Kidney glomerular epithelial cell (primary cell): ENCODE measurements at places on chromosomes 12 and 14.
A peak's percentile ranks its signal among the peaks of the same experiment; 100 is the strongest.

- no peak for DNase-seq
These were observed 217.4 kb downstream of the SLC41A2 start for GRCh38 chr12:104740668-104741067.

DNA sequence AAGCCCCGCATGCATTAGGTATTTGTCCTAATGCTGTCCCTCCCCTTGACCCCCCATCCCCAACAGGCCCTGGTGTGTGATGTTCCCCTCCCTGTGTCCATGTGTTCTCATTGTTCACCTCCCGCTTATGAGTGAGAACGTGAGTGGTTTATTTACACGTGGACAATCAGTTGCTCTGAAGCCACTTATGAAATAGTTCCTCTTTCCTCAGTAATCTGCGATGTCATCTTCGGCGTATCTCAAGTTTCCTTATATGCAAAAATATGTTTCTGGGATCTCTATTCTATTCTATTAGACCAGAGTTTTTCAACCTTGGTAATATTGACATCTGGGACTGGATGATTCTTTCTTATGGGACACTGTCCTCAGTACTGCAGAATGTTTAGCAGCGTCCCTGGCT is 56.0 kb upstream of the DCD start:
- DNase-seq: no peak

- DNase-seq: no peak
These were observed 37.1 kb downstream of the SOCS2 start for GRCh38 chr12:93609281-93610192.

- peak; percentile 54 for DNase-seq
These were observed 333.7 kb downstream of the EGLN3 start for GRCh38 chr14:33617154-33617553.

DNA sequence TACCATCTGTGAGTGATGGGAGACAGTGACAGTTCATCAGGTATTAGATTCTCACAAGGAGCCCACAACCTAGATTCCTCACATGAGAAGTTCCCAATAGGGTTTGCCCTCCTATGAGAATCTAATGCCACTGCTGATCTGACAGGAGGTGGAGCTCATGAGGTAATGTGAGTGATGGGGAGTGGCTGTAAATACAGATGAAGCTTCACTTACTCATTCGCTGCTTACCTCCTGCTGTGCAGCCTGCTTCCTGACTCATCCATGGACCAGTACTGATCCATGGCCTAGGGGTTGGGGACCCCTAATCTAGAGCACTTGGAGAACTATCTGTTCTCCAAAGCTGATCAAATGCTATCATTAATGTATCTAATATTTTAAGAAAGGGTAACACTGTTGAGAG is 17.7 kb downstream of the CLEC2D start:
- DNase-seq: peak; percentile 37

GRCh38 chr12:112025808-112026375 is 12.7 kb downstream of the ERP29 start:
- no peak for DNase-seq

- DNase-seq: no peak
These were observed 44.0 kb upstream of the CSRP2 start for GRCh38 chr12:76922866-76923265.

- DNase-seq: no peak
These were observed 372.9 kb upstream of the TMEM132C start for GRCh38 chr12:127893895-127894609.

DNA sequence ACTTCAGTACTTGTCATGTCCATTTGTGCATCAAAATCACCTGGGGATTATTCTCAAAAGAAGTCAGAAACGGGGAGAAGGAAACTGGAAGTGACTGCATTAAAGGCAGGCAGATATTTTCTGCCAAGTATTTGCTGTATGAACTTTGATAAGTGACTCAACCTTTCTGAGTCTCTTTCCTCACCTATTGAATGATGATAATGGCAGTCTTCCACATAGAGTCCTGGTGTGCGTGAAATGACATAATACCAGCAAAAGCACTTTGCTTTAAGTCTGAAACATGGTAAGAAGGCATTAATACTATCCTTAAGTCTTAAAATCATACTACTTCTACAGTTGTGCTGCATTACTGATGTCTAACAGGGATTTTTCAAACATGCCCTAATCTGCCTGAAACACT is 278.5 kb downstream of the ADAMTS20 start:
- DNase-seq: no peak

GRCh38 chr14:99659333-99659741 is 14.4 kb downstream of the HHIPL1 start:
- no peak for DNase-seq

GRCh38 chr14:51999084-51999483 is 9.7 kb downstream of the RTRAF start:
- no peak for DNase-seq

- peak; percentile 81 for DNase-seq
These were observed 11.3 kb downstream of the PHLDA1 start for GRCh38 chr12:76020281-76020680.

- DNase-seq: no peak
These were observed 37.4 kb downstream of the MMAB start for GRCh38 chr12:109535863-109536250.

- DNase-seq: no peak
These were observed 138.7 kb downstream of the TTC7B start for GRCh38 chr14:90677484-90678050.

- DNase-seq: no peak
These were observed 1.7 kb upstream of the KCNJ8 start for GRCh38 chr12:21776175-21776574.

- DNase-seq: no peak
These were observed 12.9 kb downstream of the DYRK2 start for GRCh38 chr12:67661311-67662021.

DNA sequence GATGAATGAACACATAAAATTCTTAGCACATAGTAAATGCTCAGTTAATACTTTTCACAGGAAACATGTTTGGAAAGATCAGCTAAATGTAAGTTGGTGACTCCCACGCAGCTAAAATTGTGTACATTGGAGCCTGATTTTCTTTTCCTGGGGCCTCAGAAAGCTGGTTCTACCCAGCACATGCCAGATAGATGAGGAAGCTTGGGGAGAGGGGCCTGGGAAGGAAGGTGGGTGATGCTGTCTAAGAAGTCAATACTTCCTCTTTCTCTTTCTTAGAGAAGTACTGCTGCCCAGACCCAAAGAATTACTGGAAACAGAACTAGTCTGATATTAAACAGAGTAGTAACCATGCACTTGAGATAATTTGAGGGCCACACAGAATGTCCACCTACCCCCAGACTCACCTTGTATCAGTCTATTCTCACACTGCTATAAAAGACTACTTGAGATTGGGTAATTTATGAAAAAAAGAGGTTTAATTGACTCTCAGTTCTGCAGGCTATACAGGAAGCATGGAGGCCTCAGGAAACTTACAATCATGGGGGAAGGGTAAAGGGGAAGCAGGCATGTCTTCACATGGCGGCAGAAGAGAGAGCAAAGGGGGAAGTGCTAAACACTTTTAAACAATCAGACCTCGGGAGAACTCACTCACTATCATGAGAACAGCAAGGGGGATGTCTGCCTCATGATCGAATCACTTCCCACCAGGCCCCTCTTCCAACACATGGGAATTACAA is 123.3 kb upstream of the MED13L start:
- no peak for DNase-seq

DNA sequence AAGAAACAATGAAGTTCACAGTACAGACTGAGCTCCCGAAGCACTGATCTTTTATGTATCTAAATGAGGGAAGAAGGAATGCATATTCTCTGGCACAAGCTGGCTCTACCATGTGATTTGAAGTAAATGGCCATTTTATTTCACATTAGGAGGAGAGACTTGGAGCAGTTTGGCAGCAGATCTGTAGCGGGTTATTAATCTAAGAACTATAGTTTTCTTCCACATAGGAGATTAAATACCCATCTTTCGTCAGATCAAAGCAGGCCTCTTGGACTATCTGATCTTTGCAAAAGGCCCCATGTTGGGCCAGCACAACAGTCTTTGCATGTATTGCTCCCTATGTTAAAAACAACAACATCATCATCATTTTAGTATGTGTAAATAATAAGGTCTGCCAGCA is 477.8 kb downstream of the ZFP36L1 start:
- DNase-seq: no peak

- DNase-seq: peak; percentile 51
These were observed 516 bp downstream of the PCBP2 start for GRCh38 chr12:53452159-53453077.

DNA sequence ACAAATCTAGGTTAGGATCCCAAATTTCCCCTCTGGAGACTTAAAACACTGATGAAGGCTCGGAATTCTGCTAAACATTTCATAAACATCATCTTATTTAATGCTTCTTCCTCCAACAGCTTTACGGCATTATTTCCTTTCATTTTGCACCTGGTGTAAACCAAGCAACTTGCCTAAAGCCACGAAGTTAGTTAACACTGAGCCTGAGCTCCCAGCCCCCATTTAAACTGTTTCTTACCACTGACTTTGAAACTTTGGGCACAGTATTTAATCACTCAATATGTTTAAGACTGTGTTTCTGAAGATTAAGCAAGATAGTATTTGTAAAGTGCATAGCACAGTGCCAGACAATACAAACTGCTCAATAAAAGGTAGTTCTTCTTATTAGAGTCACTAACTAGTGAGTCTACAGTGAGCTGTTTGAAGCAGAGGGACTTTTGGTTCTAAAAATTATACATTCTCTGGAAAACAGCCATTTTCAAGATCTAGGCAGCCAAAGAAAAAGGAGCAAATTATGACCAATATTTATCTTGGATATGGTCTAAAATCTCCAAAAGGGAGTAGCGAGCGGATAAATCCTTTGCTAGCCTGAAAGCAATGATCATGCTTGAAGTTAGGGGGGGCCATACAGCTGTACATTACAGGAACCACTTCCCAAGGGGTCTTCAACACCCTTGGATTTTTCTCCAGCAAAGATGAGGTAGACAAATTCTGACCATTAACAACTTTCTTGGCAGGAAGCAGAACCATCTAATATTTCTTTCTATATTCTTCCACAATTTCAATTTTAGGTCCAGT is 4.0 kb downstream of the EGLN3 start:
- DNase-seq: no peak

GRCh38 chr14:96754845-96755184 is 42.4 kb upstream of the VRK1 start:
- no peak for DNase-seq

DNA sequence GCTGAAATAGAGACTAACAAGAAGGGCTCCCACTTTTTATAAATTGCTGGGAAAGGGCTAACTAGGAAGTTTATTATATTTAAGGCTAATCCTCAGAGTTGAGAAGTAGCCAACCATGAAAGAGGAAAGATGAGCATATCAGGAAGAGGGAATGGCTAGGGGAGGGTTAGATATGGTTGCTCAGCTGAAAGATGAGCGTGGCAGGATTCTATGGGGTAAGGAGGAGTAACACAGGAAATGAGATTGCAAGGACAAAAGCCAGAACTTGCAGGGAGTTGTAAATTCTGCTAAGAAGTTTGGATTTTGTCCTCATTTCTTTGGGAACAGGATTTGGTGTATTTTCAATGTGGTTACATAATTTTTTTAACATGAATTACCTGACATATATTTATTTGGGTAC is 127.4 kb upstream of the ATP2B1 start:
- DNase-seq: no peak

DNA sequence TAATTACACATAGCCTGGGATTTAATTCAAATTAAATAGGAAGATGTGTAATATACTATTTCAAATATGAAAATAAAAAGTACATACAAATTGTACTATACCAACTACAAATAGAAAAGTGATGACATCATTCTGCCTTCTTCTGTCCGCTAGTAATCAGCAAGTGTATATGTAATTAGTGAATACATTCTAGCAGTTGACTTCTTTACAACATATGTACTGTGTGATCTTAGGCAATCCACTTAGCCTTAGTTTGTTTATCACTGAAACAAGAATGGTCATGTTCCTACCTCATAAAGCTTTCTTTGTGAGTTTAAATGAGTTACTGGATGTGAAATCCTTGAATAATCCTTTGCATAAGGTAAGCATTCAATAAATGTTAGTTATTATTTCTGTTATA is 7.8 kb upstream of the LUM start:
- no peak for DNase-seq

DNA sequence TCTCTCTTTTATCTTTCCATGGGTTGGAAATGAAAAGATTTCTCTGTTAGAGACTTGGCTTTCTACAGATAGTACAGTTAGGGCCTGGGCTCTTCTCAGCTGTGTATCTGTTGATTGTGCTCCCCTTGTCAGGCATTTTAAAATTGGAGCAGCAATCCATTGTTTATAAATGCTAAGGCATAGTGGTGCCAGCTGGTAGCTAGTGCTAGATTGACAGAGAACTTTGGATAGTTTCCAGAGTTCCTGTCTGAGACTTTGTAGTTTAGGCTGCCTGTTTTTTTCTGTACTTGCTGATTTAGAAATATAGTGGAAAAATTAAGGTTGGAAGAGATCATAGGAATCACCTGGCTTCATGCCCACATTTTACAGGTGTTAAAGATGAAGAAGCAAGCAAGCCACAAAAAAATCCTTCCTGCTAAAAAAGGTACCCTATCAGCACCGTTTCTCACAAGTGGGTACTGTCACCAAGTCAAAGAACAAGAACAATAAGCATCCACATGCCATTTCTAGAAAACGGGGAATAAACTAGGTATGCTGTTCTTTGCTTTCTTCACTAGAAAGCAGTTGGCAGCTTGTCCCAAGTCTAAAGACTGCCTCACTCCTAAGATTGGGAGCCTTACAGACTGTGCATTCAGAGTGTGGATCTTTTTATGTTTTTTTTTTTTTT is 6.2 kb downstream of the TTLL5 start:
- no peak for DNase-seq

DNA sequence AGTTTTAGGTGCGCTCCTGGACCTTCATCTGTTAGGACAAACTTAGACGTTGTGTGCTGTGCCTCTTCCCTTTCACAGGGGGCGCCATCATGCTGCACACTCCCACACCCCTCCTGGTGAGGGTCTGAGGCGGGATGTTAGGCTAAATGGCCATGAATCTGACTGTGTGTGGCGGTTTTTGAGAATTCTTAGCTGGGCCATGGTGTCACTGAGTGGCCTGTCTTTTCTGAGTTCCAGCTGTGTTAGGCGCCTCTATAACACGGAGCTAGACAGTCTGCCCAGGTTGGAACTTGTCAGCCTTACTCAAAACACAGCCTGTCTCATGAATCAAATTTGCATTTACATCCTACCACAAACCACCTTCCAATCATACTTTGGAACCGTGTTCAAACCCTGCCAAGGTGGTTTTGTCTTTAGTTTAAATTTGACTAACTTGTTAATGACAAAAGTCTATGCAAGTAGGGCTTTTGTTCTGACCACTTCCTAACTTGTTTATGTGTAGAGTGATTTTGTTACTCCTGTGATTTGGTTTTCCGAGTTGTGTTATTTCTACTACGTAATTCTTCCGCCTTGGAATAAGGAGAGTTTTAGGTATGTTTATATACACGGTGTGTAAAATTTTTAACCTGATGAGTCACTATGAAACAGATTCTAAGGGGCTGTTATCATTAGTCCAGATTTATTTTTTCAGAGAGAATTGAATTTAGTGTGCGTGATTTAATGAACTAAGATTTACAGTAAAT is 19.6 kb downstream of the ACVR1B start:
- DNase-seq: peak; percentile 44

- DNase-seq: no peak
These were observed 8.0 kb downstream of the KRT82 start for GRCh38 chr12:52398176-52398575.

DNA sequence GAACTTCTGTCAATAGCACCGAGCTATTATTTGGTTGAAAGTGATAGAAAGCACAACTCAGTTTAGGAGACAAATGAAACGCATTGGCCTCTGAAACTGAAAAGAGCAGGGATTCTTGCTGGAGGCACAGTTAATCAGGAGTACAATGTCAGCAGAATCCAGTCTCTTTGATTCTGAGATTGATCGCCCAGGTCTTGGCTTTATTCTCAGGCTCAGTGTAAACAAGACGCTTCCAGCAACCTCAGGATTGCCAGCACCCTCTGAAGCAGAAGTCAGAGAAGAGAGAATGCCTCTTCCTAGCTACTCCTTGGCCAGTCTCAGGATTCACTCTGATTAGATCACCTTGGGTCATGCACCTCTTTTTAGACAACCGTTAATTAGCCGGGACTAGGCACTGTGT is 11.8 kb upstream of the OTUB2 start:
- no peak for DNase-seq
